Muscle of leg (tissue), 16 donors: ENCODE measurements at places on chromosomes 5 and 9. TPM values are rescaled to one million over a fixed set of nuclear protein-coding genes. Genes with fewer than 3 reads are reported as not detected.

DNA sequence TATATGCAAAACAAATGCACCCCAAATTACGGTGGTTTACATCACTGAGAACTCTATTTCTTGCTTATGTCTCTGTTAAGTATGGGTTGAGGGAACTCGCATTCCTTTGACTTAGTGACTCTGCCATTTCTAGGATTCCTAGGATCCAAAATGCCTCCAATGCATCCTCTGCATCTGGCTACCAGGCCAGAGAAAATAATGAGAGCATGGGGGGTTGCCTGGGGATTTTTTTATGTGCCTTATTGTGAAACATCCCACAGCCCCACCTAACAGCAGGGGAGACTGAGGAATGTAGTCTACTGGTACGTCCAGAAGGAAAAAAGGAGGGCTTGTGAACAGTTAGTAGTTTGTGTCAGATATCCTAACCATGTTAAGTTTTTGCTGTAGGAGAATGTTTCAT, 466.0 kb upstream of the ARRDC3 start:
- DNase-seq, result no peak

The PCDHA7 gene
- 0.12 TPM for polyA plus RNA-seq

DNA sequence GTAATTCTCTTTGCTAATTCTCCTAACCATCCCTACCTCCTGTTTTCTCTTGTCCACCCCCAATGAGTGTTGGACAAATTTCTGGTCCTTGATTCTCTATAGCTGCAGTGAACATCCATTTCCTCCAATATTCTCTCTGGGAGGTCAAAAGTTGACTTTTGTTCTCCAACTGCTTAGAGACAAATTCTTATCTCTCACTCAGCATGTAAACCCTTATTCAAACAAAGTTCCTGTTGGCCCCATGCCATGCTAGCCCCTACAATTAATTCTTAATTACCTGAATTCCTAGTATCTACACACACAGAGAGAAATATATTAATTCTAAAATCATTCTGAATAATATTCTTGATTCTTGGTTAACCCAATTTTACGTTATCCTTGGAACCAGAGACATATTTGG, 472.9 kb upstream of the ACTBL2 start:
- DNase-seq, result no peak

GRCh38 chr9:97412626-97413385, 910 bp downstream of the TDRD7 start:
- DNase-seq, result peak; percentile 8

DNA sequence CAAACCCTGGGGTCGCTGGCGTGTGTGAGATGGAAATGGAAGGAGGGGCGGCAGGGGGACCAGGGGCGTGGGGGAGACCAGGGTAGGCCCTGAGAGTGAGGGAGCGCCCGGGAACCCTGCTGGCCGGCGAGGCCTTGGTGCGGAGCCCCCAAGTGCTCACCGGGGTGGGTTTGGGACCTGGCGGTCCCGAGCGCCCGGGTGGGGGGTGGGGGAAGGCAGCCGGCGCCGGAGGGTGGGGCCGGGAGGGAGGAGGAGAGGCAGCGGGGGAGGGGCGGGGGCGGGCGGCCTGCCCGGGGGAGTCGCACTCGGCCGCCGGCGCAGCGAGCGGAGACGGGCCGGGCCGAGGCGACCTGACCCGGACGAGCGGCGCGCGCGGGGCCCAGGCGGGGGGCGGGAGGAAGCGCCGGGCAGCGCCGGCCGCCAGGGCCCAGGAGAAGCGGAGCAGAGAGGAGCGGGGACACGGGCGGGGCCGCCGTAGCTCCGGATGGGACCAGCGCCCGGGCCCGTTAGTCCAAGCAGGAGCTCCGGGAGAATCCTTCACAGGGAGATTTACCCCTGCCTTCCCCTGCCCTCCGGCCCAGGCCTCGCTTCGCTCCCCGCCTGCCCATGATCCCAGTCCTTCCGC, at the start of gene NPR2:
Gene NPR2 (plus strand): TSS at position 295 of the 625 bp plus-strand sequence. CDS start 818 bp downstream, outside the sequence.
- DNase-seq, result peak; percentile 71
